Stimulated activated CD4-positive, alpha-beta T cell treated with anti-CD3 and anti-CD28 coated beads, TNF-alpha, amount 100 ng/mL, for 24 hours (primary cell): ENCODE measurements at places on chromosomes 2 and 18.

DNA sequence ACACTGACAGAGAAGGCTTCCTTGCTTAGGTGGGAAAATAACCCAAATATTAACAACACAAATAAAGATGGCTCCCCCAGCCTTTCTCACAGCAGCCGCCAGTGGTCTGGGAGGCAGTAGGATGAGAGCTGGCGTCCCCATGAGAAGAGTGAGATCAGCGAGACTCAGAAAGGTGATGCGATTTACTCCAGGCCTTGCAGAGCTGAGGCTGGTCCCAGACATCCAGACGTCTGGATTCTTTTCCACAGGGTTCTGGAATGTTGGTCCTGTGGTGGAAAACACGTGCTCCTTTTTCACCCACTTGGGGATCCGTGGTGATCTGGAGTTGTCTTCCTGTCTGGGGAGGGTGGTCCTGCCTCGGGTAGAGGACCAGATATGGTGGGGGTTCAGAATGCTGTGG lies 190.6 kb downstream of the CTIF start:
- no peak for DNase-seq

- DNase-seq: no peak
These were observed 7.9 kb upstream of the NR4A2 start for GRCh38 chr2:156340377-156340776.

GRCh38 chr2:150125188-150125587 lies 362.3 kb downstream of the RND3 start:
- no peak for DNase-seq

GRCh38 chr18:63433334-63433866 lies 11.1 kb upstream of the VPS4B start:
- DNase-seq: no peak

- no peak for DNase-seq
These were observed 447.6 kb upstream of the TCF4 start for GRCh38 chr18:56035546-56035945.

- DNase-seq: no peak
These were observed 19.2 kb downstream of the CTDP1 start for GRCh38 chr18:79698668-79699335.

DNA sequence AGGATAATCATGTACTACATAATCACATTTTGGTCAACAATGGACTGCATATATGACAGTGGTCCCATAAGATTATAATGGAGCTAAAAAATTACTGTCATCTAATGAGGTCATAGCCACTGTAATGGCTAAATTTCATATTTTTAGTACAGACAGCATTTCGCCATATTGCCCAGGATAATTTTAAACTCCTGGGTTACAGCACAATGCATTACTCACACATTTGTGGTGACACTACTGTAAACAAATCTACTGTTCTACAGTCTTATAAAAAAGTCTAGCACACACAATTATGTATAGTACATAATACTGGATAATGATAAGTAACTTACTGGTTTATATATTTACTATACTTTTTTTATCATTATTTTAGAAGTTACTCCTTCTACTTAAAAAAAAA lies 12.8 kb downstream of the EIF2AK2 start:
- no peak for DNase-seq

GRCh38 chr18:74486119-74486849 lies 9.9 kb upstream of the CNDP2 start:
- DNase-seq: no peak

GRCh38 chr2:240286596-240286995 lies 146.1 kb upstream of the OTOS start:
- no peak for DNase-seq

DNA sequence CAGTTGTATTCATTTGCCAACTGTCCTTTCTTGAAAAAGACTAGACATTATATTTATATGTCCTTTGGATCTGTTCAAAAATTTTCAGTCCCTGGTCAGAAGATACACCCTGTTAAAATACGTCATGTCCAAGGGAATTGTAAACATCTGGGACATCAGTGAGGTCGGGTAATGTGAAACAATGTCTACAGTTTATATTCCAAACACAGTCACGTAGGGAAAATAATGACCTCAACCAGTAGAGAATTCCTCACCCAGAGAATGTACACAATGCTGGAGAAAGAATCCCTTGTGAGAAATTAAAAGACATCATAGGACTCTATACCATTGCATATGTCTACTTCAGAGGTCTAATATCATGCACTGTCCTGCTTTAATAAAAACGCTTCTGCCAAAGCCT lies 888.0 kb upstream of the CHAC2 start:
- DNase-seq: no peak

DNA sequence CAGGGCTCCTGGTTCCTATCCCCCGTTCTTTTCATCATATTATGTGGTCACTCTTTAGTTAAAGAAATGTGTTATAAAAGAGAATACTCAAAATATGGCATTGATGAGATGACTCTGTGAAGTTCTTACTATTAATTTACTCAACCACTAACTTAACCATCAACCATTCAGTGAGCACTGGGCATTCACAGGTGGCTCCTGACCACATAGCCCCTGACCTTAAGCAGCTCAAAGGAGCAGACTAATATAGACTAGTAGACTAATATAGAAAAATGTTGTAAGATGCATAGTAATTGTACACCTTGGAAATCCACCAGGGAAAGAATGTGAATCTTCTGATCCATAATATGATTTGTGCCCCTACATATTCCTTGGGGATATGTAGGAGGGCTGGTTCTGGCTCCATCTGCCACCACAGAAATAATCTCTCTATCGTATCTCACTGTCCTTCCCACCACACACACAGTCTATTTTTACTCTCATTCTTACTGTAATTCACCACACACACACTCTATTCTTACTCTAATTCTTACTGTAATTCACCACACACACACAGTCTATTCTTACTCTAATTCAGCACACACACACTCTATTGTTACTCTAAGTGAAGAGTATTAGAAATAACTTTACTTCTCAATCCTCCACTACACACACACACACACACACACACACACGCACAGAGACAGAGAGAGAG lies 188.9 kb upstream of the ITGA4 start:
- DNase-seq: no peak

- no peak for DNase-seq
These were observed 111.4 kb downstream of the THADA start for GRCh38 chr2:43484323-43484930.

- no peak for DNase-seq
These were observed 22.0 kb upstream of the RPL31 start for GRCh38 chr2:100980046-100980445.

- DNase-seq: no peak
These were observed 23.3 kb upstream of the ST3GAL5 start for GRCh38 chr2:85911814-85912692.

DNA sequence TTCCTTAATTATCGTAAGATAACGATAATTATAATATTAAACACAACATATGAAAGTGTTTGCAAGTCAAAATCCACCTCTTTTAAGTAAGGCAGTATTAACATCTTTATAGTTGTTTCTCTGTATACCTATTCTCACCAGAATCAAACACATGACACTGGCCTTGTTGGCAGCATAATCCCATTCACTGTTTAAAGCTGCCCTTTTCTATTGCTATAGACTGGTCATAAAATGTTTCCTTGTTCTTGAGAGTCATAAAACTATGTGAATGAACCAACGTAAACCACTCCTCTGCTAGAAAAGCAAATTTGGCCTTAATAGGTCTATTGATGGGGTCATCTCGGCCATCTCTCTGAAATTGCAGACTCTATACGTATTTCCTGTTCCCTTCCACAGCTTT lies 293.1 kb downstream of the SLC8A1 start:
- no peak for DNase-seq

- DNase-seq: no peak
These were observed at the start of gene AGXT for GRCh38 chr2:240868286-240869108. Gene AGXT, plus strand, starts transcription at chr2:240868824. Its CDS starts 42 bp downstream, at chr2:240868866.

GRCh38 chr2:39648580-39648979 lies 17.1 kb upstream of the TMEM178A start:
- no peak for DNase-seq

DNA sequence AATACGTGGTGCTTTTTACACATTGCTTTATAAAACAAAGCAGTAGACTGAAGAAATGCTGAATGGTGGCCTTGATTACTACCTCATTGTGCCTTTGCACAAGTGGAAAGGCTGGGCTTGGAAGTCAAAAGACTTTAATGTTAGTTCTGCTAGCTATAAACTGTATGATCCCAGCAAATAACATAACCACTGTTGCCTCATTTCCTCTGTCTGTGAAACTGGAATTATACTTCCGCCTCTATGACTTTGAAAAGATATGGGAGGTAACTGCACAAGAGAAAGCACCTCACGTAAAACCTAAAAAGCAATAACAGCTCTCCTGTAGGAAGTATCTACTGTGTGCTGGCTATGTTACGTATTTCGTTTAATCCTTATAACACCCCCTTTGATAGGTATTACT lies 43.4 kb upstream of the DSC1 start:
- no peak for DNase-seq

DNA sequence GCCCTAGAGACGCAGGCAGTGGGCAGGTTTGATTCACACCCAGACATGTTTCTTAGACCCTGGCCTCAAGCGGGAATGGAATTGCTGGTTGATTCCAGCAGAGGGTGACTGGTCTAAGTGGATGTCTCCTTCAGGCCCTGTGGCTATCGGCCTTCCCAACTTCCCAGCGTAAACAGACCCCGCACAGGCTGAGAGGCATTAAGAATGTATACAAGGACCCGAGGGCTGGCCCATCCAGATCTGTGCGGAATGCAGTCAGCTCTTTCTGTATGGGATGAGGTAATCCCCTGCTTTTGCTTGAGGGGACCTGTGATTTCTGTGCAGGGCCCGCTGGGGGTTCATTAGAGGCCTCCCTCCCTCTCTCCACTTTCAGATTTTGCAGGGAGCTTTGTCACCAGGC lies 6.5 kb downstream of the ACKR3 start:
- DNase-seq: no peak

GRCh38 chr18:79680100-79680879 lies 687 bp downstream of the CTDP1 start:
- DNase-seq: peak; percentile 37

GRCh38 chr2:134136731-134137130 lies 117.1 kb upstream of the MGAT5 start:
- no peak for DNase-seq

- no peak for DNase-seq
These were observed 51.1 kb downstream of the RTN4 start for GRCh38 chr2:54999182-54999581.

GRCh38 chr2:229523663-229524062 lies 190.7 kb downstream of the DNER start:
- DNase-seq: no peak

GRCh38 chr2:240959941-240960308 lies 38.5 kb upstream of the SNED1 start:
- no peak for DNase-seq

DNA sequence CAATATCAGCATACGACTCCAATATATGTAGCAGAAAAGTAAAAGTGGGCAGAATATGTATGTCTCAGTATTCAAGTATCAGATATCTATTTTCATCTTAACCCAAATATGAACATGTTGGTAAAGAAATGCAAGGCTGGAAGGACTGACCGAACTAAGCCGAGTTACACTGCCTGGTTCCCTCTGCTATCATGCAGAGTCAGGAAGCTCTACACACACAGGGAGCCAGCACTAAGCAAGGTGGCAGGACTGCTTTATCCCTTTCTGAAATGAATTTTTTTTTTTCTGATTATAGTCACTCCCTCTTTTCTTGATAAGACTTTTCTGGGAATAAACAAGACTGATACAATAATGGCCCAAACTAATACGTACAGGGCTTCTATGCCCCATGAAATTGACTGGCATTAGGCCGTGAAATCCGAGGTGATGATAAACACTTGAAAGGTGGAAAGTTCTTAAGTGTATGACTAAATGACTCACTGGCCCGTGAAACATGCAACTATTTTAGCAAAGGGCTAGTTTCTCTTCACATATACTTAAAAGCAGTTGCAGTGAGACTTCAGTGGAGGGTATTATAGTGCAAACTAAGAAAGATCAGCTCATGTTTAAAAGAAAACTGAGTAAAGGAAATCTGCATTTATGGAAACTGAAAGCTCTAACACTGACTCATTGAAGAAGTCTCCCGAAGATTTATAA lies 14.9 kb downstream of the DPP4 start:
- DNase-seq: no peak

DNA sequence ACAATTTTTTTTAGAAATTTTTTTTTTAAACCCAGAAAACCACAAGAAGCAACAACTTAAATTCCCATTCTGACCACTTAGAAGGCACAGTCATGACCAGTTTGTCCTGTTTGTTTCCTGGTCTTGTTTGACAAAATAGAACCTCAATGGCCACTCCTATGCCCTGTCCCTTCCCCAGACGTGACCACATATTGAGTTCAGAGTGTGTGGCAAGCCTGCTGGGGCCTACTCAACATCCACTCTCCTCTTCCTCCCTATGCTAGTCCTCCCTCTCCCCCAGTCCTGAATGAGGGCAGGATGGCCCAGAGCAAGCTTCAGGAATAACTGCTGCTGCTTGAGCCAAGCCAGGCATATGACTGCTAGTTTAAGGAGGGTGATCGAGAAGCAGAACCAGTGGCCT lies 89.6 kb downstream of the PRELID3A start:
- no peak for DNase-seq

GRCh38 chr2:164642268-164642667 lies 21.0 kb upstream of the GRB14 start:
- no peak for DNase-seq

- no peak for DNase-seq
These were observed 234.0 kb downstream of the EPHA4 start for GRCh38 chr2:221337957-221338685.

DNA sequence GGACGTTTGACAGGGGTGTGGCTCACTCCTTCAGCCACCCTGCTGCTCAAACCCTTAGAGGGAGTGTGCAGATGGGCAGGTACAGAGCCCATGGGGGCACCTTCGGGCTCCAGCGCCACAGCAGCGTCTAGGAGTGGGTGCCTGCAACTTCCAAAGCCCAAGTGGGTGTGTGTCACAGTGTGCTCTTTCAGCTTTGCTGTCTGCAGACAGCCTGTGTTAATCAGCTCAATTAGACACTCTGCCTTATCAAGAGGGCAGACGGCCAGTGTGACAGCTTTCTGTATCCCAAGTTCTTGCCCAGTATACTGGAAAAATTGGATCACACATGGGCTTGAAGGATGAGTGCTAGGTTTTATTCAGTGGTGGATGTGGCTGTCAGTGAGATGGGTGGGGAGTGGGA lies 96.7 kb downstream of the AP1S3 start:
- DNase-seq: no peak

DNA sequence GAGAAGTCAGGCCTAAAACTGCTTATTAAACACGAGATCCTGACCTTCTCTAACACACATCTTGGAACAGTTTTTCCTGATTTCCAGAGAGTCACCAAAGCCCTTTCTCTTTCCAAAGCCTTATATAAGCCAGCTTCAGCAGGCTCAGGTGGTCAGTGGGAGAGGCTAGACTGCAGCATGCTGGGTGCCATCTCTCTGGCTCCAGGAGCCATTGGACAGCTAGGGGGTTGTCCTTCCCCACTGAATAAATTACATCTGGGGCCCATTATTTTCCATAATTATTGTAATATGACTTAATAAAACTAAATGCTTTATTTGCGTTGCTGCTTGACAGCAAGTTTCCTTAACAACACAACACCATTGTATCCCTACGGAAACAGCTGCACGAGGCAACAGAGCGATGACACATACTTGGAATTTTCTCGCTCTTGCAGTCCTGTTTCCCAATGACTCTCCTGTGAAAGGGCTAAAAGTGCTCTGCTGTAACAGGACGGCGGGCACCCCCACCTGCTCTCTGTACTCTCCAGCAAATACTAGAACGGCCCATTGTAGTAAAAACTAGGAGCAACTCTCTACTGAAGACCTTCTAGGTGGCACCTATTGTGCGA lies 160.6 kb downstream of the RNF144A start:
- no peak for DNase-seq
